Left renal pelvis (tissue), 4 donors: ENCODE measurements at places on chromosomes 6 and 20. TPM values are rescaled to one million over a fixed set of nuclear protein-coding genes. Genes with fewer than 3 reads are reported as not detected.

The CYP24A1 gene
- 4.0 TPM for polyA plus RNA-seq

DNA sequence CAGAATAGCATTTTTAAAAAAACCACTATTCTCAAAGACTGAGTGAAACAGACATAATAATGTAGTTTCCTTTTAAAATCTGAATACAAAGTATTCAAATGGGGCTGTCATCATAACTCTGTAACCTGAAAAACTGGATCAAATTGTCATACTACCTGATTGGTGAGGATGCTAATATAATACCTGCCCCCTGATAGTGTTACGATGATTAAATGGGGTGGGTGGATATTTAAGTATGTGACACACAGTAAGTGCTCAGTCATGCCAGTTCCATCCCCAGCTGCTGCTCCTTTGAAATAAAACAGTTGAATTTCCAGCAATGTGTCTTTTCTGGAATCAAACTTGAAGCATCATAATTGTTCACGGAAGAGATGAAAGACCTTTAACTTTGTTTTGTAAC lies 8.9 kb downstream of the HTR1B start:
- no peak for DNase-seq

DNA sequence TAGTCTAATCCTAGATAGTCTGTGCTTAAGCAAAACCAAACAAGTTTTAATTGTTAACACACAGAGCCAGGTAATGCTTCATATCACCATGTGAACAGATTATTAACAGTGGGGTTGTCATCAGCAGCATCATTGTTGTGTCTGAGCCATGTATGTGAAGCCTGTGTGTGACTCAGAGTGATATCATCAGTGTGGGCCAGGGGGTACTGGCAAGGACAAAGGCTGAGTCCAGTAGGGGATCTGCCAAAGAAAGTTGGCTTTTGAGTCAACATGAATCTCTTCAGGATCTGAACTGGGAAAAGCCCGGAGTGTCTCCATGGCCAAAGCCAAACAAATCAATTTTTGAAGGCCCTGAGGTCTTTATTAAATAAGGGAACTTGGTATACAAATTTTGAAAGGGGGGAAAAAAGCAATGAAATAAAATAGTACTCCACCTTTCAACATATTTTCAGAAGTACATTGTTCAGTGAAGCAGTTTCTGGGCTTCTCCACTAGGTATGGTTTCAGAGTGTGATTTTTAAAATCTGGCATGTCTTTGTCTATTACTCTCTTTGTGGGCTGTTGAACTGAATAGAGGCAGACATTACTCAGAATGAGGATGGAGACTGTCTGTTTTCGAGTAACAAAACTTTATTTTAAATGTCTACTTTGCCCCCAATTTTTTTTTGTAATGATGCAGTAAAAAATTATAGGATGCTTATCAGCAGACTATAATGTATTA lies 444.2 kb upstream of the JAG1 start:
- DNase-seq = no peak

DNA sequence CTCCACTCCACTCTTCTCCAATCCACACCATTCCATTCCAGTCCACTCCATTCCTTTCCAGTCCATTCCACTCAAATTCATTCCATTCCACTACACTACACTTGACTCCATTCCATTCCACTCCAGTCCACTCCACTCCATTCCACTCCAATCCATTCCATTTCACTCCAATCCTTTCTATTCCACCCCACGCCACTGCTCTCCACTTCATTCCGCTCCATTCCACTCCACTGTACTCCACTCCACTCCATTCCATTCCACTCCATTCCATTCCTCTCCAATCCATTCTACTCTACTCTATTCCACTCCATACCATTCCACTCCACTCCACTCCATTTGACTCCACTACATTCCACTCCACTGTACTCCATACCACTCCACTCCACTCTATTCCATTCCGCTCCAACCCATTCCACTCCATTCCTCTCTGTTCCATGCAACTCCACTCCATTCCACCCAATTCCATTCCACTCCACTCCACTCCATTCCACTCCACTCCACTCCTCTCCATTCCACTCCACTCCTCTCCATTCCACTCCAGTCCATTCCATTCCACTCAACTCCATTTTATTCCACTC lies 23.4 kb upstream of the DEFB125 start:
- no peak for DNase-seq

GRCh38 chr6:158474961-158475343 lies 84.9 kb upstream of the TMEM181 start:
- DNase-seq = no peak

GRCh38 chr6:108961985-108962384 lies 113.8 kb downstream of the ARMC2 start:
- no peak for DNase-seq
